Thymus (tissue), 14 donors: ENCODE measurements at places on chromosomes 1 and 21. TPM values are rescaled to one million over a fixed set of nuclear protein-coding genes. Genes with fewer than 3 reads are reported as not detected.

GRCh38 chr21:38985568-38986378, 180.0 kb downstream of the ETS2 start:
- no peaks in the 10 kb centered on the region for H3K27me3 ChIP-seq
- H3K27ac ChIP-seq: no peak overlapping the region
- H3K36me3 ChIP-seq: no peaks in the 10 kb centered on the region
- H3K4me3 ChIP-seq: no peak overlapping the region

DNA sequence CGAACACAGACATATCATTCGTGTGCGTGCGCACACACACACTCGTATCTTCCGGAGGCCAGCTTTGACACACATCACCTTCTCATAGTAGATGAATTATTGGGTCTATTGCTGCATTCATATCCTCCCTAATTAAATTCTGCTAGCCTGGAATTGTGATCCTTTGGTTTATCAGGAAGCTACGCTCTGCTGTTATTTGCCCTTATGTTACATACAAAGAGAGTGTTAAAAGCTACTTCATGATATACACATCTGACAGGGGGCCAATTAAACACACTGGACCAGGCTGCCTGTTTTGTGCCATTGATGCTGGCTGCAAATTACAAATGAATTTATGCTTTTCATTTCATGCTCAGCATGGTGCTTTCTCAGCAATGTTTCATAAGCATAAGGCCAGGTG, 252.0 kb downstream of the RHOU start:
- no peak overlapping the region for H3K27ac ChIP-seq
- DNase-seq: no peak
- H3K4me1 ChIP-seq: peaks cover 44% of the 10 kb centered on the region
- H3K36me3 ChIP-seq: no peaks in the 10 kb centered on the region
- H3K4me3 ChIP-seq: no peak overlapping the region

DNA sequence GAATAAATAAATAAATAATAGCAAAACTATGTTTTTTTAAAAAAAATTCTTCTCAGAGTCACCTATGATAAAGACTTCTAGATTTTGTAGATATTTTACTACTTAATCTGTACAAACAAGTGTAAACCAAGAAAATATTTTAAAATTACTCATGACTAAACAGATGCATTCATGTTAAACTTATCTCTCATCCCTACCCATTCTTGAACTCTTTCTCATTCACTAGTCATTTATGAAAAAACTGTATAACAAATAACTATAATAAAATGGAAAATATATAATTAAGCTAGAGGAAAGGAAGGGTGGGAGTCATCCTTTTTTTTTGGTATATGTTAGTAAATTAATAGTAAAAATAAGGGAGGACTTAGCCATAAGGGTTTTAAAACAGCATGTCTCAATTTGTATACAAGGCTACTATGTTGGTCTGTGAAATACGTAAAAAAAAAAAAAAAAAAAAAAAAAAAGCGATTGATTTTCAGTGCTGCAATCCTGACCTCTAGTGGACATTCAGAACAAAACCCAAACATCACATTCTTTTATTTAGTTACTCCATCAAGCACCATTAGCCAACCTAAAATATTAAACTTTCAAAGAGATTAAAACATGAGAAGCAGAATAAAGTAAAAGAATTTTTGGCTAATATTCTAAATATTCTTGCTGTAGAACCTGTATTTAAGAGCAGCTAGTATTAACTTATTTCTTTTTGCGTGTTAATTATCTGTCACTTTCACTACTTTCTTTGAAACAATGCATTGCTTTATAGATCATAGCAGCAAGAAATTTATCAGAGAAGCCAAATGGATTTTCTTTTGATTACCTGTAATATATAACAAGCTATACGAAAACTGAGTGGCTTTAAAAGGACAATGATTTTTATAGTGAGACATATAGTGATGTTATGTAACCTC, 255.8 kb upstream of the CACYBP start:
- no peaks in the 10 kb centered on the region for H3K27me3 ChIP-seq
- no peaks in the 10 kb centered on the region for H3K4me1 ChIP-seq
- H3K36me3 ChIP-seq: no peaks in the 10 kb centered on the region
- H3K27ac ChIP-seq: no peak overlapping the region
- no peak overlapping the region for H3K4me3 ChIP-seq

- no peaks in the 10 kb centered on the region for H3K27me3 ChIP-seq
- no peak overlapping the region for H3K4me3 ChIP-seq
Observed at GRCh38 chr1:185297982-185298381, 19.1 kb downstream of the IVNS1ABP start.

DNA sequence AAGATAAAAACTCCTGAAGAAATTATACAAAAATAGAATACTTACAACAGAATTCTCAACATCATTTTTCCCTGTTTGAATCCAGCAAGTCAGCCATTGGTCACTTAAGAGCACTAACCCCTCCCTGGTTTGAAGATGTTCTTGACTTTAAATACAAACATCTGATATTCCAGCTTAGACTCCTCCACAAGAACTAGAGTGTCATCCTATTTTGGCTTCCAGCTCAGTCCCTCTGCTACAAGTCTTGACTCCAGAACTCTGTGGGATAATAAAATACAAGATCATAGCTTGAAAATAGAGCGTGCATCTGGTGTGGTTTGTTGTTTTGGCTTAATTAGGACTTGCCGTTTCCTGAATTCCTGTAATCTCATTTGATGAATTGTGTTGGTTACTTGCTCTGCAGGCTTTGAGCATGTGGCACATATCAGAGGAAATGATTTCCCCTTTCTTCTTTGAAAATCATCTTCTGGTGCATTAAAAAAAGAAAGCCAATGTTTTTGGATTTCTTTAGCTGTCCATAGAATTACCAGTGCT, 63.7 kb upstream of the DPT start:
- no peak overlapping the region for H3K27ac ChIP-seq
- DNase-seq: no peak
- H3K4me1 ChIP-seq: no peaks in the 10 kb centered on the region
- H3K27me3 ChIP-seq: no peaks in the 10 kb centered on the region

GRCh38 chr1:152479792-152480595, 30.6 kb upstream of the LCE5A start:
- no peaks in the 10 kb centered on the region for H3K27me3 ChIP-seq
- no peak overlapping the region for H3K27ac ChIP-seq
- no peak for DNase-seq
- no peaks in the 10 kb centered on the region for H3K36me3 ChIP-seq

DNA sequence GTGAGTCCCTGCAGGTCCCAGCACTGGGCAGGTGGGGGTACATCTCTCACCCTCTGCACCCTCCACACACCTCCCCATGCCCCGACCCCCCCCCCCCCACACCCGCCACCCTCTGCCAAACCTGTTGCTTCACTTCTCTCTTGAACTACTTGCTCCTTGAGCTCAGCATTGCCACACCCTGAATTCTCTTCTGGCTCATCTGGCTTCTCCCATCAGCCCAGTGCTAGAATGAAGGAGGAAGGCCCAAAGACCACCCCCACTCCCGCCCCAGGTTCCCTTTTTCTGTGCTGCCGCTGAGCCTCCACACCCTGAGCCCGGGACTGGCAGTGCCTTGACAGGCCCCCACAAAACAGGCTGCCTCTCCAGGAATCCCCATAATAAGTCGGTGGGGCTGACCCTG, 6.4 kb upstream of the TNNI1 start:
- no peaks in the 10 kb centered on the region for H3K36me3 ChIP-seq
- no peak for DNase-seq
- H3K4me3 ChIP-seq: no peak overlapping the region
- H3K27me3 ChIP-seq: no peaks in the 10 kb centered on the region
- no peaks in the 10 kb centered on the region for H3K4me1 ChIP-seq

GRCh38 chr1:244280859-244281258, 170.8 kb downstream of the ADSS2 start:
- H3K27ac ChIP-seq: no peak overlapping the region
- no peaks in the 10 kb centered on the region for H3K36me3 ChIP-seq
- no peak for DNase-seq
- H3K4me3 ChIP-seq: no peak overlapping the region
- H3K27me3 ChIP-seq: no peaks in the 10 kb centered on the region

- H3K27me3 ChIP-seq: no peaks in the 10 kb centered on the region
- H3K27ac ChIP-seq: no peak overlapping the region
- H3K4me3 ChIP-seq: no peak overlapping the region
- no peaks in the 10 kb centered on the region for H3K36me3 ChIP-seq
Observed at GRCh38 chr1:22747021-22747734, 36.5 kb downstream of the EPHB2 start.

DNA sequence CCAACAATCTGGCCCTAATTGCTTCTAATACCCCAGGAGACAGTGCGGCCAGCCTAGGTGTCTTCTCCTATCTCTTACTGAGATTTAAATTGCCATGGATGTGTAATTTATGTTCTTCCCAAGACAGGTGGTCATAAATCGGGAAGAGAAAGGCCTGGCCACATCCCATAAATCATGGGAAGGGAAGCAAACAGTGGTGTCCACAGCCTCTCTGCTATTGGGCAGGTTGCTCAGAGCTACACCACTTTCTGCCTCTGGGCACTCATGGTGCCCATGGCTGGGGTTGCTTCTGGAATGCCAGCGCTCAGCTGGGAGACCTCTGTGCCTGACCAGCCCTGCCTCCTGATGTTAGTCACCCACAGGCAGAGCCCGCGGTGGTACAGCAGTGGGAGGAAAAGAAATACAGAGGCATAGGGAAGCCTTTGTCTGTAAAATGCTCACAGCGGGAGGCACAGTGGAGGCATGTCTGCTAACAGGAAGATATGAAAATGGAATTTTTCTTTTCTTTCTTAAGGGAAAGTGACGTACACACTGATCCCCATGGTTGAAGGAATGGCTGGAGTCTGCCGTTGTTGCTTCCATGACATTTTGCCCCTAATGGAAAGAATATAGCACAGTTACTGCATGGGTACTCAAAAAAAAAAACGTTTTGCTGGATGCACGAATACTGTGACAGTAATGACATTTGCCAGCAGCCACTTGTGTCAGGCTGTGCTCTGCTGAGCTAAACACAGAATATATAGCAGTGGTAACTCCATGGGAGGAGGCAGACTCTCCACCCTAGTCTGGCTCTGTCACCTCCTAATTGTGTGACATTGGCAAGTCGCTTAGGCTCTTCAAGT, 21.9 kb downstream of the MTARC1 start:
- no peaks in the 10 kb centered on the region for H3K36me3 ChIP-seq
- H3K27ac ChIP-seq: no peak overlapping the region
- no peaks in the 10 kb centered on the region for H3K27me3 ChIP-seq
- no peak overlapping the region for H3K4me3 ChIP-seq
- DNase-seq: no peak

DNA sequence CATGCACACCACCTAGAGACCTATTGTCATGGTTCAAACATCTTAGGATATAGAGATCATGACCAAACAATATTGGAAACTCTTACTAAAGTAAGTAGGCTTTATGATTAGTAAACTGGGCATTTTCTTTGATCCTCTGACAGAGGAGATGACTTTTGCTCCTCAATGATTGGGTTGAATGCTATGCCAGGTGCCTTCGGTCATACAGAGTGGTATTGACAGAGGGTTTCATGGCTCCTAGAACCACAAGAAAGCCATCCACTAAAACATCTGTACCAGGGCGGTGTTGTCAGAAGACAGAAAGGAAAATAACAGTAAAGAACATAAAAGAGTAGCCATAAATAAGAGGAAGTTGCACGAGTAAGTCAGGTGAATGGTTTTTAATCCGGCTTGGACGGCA, 20.8 kb upstream of the SAMSN1 start:
- H3K36me3 ChIP-seq: no peaks in the 10 kb centered on the region
- no peaks in the 10 kb centered on the region for H3K27me3 ChIP-seq
- peak overlapping the region; percentile 50 for H3K27ac ChIP-seq
- H3K4me3 ChIP-seq: no peak overlapping the region
- DNase-seq: peak; percentile 8

DNA sequence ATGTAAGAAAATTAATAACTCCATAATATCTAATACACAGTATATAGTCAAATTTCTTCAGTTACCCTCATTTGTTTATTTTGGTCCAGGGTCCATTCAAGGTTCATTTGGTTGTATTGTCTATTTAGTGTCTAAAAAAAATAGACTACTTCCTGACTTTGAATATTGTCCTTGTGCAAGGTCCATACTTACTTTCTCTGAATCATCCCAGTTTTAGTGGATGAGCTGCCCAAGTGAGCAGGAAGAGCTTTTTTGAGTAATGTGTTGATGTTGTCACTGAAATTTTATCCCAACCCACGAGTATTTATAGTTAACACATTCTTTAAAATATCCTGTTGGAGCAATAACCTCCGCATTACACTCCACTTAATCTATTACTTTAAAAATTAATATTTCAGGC, 45.6 kb upstream of the FASLG start:
- H3K4me3 ChIP-seq: no peak overlapping the region
- H3K4me1 ChIP-seq: no peaks in the 10 kb centered on the region
- H3K36me3 ChIP-seq: peaks cover 10% of the 10 kb centered on the region
- H3K27ac ChIP-seq: no peak overlapping the region

DNA sequence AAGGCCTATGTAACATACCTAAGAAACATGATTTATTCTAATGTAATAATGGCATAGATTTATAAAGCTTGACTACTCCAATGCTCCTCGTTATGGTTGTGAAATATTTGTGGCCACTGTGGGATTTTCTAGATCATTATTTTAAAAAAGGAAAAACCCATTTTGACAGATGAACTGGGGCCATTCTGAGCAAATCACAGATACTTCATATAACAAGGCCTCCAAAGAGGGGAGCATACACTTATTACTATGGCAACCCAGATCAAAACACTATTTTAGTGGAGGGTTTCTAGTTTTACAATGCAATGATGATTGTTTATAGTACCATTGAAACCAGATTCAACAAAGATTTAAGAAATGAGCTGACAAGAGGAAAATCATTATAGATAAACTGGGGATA, 346.6 kb downstream of the ZNF326 start:
- DNase-seq: no peak
- no peak overlapping the region for H3K4me3 ChIP-seq
- H3K36me3 ChIP-seq: no peaks in the 10 kb centered on the region
- no peaks in the 10 kb centered on the region for H3K4me1 ChIP-seq
- H3K27me3 ChIP-seq: no peaks in the 10 kb centered on the region

GRCh38 chr1:154445040-154445472, 39.9 kb downstream of the IL6R start:
- H3K36me3 ChIP-seq: no peaks in the 10 kb centered on the region
- no peak overlapping the region for H3K4me3 ChIP-seq
- no peak overlapping the region for H3K27ac ChIP-seq
- DNase-seq: no peak

GRCh38 chr1:3148171-3148570, 79.2 kb downstream of the PRDM16 start:
- no peak for DNase-seq
- H3K36me3 ChIP-seq: no peaks in the 10 kb centered on the region
- H3K27me3 ChIP-seq: no peaks in the 10 kb centered on the region
- no peak overlapping the region for H3K4me3 ChIP-seq
- no peak overlapping the region for H3K27ac ChIP-seq

DNA sequence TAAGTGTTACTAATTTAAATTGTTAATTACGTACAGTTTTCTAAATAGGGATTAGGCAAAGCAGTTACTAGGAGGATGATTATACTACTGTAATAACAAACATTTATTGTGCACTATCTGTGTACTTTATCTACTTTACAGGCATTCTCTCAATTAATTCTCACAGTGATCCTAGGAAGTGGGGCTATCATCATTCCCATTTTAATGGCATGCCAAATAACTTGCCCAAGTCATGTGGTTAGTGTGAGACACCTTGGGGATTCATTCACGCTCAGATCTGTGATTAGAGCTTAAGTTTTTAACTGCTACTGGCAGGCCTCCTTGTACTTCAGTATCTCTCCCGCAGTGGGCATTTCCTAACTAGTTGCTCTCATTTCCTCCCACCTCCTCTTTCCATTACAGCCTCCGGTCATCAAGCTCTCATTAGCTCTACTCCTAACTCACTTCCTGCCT, 11.5 kb downstream of the PHLDA3 start:
- H3K4me3 ChIP-seq: no peak overlapping the region
- no peak for DNase-seq
- no peak overlapping the region for H3K27ac ChIP-seq
- no peaks in the 10 kb centered on the region for H3K27me3 ChIP-seq
- H3K36me3 ChIP-seq: no peaks in the 10 kb centered on the region

CIART gene
- 3.4 TPM for total RNA-seq

NCAM2 gene
- total RNA-seq: 0.52 TPM

USH2A gene
- 0.09 TPM for total RNA-seq

ASTN1 gene
- total RNA-seq: 0.24 TPM

CFHR2 gene
- total RNA-seq: 0.09 TPM
